Midbrain (tissue), 1 donor: ENCODE measurements at places on chromosomes 5 and 9.

- no peak for DNase-seq
Observed at GRCh38 chr5:81080809-81081460, 120.8 kb downstream of the RASGRF2 start.

- DNase-seq: no peak
Observed at GRCh38 chr9:77731930-77732329, 83.8 kb upstream of the GNA14 start.

- DNase-seq: no peak
Observed at GRCh38 chr5:128572051-128572929, 34.2 kb upstream of the FBN2 start.

DNA sequence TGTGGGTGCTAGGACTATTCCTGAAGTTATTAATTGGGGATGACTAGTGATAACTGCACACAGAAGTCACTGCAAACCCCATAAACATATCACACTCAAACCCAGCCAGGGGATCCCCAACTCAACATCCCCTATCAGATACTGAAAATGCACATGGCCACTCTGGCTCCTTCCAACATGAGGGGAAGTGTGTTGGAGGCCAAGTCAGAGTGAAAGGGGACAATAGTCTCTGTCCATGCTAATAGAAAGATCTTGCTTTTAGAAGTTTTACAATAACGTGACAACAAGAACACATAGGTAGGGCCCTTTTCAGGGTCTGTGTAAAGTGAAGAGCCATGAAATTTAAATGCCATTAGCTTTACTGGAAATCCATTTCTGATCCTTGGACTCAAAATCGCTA, 98.8 kb upstream of the SEMA6A start:
- DNase-seq: no peak

DNA sequence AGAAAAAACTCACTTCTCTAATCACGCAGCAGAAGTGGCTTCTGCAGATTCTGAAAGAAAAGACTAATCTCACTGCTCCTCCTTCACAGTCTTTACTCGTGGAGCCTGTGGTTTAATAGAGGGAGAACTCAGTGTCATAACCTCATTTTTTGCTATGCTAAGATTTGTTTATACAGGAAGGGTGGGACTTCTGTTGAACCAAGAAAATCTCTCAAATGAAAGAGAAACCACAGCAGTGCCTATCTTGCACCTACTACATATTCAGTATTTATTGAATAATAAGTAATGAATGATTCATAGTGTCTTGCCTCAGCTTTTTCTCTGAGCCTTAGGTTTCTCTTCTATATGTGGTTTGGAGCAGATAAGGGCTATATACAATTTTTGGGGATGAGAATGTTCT, 136.1 kb upstream of the DMAC1 start:
- DNase-seq: no peak

GRCh38 chr5:59500014-59500413, 393.5 kb downstream of the PDE4D start:
- DNase-seq: no peak

GRCh38 chr5:67925511-67925910, 290.0 kb upstream of the PIK3R1 start:
- DNase-seq: no peak

DNA sequence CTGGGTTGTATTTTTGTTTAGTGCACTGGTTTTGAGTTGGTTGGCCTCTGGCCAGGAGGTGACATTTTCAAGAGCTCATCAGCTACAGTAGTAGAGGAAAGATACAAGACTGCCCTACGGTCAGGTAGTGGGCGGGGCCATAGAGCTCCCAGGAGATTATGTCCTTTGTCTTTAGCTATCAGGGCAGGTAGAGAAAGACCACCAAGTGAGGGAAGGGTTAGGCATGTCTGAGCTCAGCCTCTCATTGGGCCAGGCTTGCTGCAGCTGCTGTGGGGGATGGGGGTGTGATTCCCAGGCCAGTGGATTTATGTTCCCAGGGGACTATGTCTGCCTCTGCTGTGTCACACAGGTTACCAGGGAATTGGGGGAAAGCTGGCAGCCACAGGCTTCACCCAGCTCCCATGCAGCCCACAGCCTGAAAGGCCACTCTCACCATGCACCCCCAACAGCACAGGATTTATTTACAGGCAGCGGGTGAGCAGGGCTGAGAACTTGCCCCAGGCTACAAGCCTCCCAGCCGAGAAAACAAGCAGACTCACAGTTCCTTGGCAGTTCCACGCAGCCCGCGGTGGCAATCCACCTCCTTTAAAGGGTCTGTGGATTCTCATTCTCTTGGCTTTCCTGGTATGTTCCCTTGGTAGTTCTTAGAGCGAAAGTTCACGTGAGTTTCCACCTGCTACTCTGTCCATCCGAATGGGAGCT, 37.5 kb upstream of the BOD1 start:
- DNase-seq: no peak

DNA sequence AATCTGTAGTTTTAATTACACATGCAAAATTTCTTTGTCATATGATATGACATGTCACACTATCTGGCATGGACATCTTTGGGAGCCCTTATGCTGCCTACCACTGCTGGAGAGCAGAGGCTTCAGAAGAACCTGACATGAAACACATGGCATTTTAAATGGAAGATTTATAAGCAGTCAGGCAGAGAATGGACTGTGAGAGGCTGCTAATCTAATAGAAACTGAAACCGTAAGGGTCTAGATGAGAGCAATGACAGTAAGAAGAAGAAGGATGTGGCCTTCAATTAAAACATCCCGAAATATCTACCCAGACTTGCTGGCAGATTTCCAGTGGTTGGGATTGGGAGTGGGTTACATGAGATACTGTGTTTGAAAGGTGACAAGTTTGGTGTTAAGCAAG, 149.8 kb downstream of the MACIR start:
- DNase-seq: no peak

- DNase-seq: no peak
Observed at GRCh38 chr5:163369776-163370385, 67.5 kb upstream of the CCNG1 start.

- DNase-seq: no peak
Observed at GRCh38 chr9:130871395-130872062, 25.1 kb downstream of the QRFP start.

DNA sequence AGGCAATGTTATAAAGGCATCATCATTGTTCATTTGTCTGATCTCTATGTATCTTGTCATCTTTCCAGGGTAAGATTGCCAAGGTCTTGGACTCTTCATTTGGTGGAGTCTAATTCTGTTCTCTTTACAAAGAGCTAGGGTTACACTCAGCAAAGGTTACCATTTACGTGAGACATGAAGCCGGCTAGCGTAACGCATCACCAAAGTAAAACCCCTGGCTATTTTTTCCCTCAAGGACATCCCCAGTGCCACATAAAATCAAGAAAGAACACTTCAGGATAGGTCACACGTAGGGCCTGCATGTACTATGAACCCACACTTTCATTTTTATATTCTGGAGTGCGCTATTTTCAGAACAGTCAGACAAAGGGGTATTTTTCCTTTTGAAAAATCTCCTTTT, 20.0 kb upstream of the MYOT start:
- no peak for DNase-seq

DNA sequence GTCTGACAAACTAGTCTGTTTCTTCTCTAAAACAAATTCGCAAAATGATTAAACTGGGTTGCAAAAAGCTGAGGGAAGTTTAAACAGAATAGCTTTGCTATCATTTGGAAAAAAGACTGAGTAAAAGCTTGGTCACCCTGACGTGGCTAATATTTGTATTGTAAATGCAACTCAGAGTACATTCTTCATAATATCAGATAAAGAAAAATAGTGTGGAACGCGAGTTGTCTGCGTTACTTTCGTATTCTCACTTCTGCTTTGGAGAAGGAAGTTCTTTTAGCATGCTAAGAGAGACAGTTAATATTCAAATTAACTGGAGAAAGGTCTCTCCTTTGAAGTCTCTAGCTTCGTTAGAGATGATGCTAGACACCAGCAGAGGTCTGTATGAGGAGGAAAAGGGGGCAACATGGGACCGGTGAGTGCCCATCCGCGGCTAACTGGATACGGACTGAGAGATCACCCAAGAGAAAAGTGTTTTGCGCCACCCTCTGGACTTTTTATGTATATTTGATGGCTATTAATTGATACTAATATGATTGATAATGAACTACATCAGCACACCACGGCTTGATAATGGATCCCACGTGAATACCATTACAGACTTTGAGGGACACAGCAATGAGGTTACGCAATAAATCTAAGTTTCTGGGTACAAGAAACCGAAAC, 2.9 kb upstream of the CNTRL start:
- no peak for DNase-seq

DNA sequence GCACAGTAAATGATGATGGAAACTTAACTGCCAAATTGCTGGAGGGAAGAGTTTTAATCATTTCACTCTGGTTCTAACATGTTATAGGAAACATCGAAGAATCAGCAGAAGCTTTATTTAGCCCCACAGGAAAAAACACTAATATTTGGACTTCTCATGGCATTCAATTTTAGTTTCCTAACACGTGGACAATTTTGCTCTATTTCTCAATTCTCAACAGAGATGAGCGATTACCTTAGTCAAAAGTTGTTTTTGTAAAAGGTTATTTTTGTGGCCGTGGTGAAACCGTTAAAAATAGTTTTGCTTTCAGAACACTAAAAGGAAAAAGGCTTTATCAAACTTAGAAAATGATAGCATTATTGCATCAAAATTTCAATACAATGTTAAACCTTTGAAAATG, 235.2 kb downstream of the PLK2 start:
- DNase-seq: no peak

- no peak for DNase-seq
Observed at GRCh38 chr5:108858959-108859358, 111.3 kb downstream of the FER start.

DNA sequence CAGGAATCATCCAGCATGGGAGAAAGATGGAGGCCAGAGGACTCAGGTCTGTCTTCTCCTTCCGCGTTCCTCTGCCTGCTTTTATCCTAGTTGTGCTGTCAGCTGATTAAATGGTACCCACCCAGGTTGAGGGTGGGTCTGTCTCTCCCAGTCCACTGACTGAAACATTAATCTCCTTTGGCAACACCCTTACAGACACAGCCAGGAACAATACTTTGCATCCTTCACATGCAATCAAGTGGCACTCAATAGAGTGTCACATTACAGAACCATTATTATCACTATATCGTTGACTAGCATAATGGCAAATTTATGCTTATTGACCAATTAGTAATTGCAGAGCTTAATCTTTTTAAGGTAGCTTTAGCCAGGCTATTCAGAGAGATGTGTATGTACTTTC, 64.8 kb downstream of the UNC13B start:
- DNase-seq: no peak

DNA sequence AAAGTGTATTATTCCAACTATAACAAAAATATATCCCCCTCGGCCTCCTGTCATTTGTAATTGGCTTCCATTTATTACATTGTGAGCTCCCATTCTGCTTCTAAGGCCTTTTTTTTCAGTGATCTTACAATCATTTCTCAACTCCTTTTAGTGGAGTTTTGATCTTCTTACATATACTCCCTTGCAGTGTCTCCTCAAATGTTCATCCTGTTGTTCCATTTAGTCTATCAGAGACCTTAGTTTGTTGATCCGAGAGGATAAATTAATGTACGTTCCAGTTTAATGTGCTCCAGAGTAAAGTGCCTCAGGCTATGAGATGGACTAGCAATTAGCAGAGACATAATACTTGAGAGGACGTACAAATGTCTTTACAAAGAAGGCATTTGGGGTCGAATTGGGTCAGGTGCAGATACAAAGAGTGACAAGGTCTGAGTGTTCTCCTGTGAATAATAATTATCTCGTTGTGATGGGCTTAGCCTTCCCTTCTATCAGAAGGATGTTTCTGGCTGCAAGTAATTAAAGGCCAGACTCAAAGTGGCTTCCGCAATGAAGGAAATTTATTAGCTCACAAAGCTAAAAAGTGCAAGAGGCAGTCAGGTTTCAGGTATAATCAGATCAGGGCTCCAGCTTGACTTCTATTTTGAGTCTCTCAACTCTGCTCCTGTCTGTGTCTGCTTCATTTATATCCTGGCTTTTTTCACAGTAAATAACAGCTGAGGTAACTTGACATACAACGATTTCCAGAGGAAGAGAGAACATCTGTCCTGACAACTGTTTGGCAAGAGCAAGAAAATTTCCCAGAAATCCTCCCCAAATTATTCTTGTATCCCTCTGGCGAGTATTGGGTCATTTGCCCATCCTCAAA, 30.1 kb downstream of the ARRDC3 start:
- DNase-seq: no peak

DNA sequence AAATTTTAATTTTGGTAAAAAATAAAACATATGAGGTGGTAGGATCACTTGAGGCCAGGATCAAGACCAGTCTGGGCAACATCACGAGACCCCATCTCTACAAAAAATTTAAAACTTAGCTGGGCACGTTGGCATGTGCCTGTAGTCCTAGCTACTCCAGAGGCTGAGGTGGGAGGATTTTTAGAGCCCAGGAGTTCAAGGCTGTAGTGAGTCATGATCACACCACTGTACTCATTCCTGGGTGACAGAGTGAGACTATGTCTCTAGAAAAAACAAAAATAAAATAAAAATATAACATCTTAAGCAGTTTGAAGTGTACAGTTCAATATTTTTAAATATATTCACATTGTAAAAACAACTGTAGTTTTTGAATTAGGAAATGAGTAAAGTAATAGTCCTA, 108.3 kb downstream of the SMIM15 start:
- DNase-seq: no peak

- DNase-seq: no peak
Observed at GRCh38 chr5:88760527-88760926, 122.5 kb downstream of the MEF2C start.

DNA sequence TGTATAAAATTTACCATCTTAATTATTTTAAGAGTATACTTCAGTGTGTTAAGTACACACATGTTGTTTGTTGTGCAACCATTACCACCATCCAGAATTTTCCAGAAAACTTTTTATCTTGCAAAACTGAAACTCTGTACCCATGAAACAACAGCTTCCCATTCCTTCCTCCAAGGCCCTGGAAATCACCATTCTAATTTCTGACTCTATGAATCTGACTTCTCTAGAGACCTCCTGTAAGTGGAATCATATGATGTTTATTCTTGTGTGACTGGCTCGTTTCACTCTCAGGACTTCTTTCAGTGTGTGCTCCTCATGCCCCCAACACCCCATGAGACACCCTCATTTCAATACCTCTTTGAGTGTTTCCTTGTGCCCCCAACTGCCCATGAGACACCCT, 60.4 kb upstream of the COL15A1 start:
- DNase-seq: no peak

- no peak for DNase-seq
Observed at GRCh38 chr9:98577446-98577845, 131.3 kb downstream of the GABBR2 start.

DNA sequence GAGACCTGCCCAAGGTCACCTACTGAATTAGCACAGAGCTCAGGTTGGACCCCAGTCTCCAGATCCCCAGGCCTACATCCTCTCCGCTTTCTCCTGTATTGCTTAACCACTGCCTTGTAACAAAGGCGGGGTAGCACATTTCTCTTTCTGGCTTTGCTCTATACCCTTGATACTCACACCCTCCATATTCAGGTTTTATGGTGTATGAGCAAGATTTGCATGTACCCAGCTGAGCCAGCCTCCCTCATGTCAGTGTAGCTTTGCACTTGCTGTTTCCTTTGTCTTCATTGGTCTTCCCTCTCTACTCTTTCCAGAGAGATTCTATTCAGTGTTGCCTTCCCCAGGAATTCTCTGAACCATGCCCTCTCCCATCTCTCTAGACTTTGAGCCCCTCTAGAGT, 19.6 kb upstream of the ZCCHC7 start:
- no peak for DNase-seq
